ENCODE measurements at places on chromosomes 5 and 9.

GRCh38 chr9:80964914-80965313, 724.4 kb downstream of the TLE1 start:
- no peak for DNase-seq

- DNase-seq = peak; percentile 64
These were observed 616 bp downstream of the RNF130 start for GRCh38 chr5:180070756-180071530.

DNA sequence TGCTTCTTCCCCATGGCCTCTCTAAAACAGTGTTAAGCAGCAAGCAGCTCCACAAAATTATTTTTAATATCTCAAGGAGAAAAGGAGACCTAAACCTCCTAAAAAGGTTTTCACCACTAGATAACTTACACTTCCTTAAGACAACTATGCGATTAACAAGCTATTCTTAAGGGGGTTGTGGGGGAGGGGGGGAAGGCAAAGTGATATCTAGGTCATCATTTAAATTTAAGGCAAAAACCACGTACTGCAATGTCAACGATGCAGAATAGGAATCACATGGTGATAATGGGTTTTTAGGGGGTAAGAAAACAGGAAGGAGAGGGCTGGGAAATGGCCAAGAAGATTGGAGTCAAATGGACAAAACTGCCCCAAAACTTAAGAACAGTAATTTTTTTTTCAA, 32.6 kb downstream of the CSNK1A1 start:
- no peak for DNase-seq

DNA sequence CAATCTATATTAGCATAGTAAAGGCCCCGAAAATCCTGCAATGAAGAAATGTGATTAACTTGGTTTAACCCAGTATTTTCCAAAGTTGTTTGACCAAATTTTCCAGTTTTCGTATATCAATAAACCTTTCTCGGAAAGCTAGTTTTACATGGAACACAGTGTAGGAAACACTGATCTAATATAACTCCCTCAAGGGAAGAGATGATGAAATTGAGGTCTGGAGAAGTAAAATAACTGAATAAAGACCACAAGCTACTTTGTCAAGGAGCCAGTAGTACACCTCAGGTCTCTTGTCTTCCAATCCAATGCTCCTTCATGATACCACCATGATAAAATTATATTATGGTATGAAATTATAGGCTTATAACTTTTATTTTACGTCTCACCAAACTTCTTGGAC, 118.1 kb upstream of the TARS1 start:
- no peak for DNase-seq

- no peak for DNase-seq
These were observed 594.1 kb upstream of the FTMT start for GRCh38 chr5:121257621-121258020.

- DNase-seq = no peak
These were observed 593.0 kb downstream of the ACTL7B start for GRCh38 chr9:108262836-108263235.

DNA sequence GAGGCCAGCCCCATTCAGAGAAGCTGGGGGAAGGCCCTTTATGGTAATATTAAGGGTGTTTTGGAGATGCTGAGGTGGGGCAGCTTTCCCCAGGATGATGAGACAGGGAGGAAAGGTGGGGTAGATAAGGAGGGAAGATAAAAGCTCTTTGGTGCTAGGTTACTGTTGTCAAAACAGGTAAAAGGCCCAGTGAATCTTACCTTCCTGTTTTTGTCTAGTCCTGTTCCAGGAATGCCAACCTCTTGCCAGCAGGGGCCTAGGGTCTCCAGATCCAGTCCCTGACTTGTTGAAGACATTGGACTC, 797 bp upstream of the CCL27 start:
- no peak for DNase-seq

- no peak for DNase-seq
These were observed 7.1 kb downstream of the GLIS3 start for GRCh38 chr9:4292781-4293180.

DNA sequence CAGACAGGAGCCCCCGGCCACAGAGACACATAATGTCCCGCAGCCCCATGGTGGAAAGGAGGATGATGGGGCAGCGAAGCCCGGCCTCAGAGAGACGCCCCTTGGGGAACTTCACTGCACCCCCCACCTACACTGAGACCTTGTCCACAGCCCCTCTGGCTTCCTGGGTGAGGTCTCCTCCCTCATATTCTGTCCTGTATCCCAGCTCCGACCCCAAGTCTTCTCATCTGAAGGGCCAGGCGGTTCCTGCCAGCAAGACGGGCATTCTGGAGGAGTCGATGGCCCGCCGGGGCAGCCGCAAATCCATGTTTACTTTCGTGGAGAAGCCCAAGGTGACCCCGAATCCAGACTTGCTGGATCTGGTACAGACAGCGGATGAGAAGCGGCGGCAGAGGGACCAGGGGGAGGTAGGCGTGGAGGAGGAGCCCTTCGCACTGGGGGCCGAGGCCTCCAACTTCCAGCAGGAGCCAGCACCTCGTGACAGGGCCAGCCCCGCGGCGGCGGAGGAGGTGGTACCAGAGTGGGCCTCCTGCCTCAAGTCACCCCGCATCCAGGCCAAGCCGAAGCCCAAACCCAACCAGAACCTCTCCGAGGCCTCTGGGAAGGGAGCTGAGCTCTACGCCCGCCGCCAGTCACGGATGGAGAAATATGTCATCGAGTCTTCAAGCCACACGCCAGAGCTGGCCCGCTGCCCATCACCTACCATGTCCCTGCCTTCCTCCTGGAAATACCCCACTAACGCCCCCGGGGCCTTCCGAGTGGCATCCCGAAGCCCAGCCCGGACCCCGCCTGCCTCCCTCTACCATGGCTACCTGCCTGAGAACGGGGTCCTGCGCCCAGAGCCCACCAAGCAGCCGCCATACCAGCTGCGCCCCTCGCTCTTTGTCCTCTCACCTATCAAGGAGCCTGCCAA, 8.9 kb downstream of the SYNPO start:
- DNase-seq = no peak

- peak; percentile 42 for DNase-seq
These were observed 52.6 kb upstream of the KLF9 start for GRCh38 chr9:70466976-70467561.

DNA sequence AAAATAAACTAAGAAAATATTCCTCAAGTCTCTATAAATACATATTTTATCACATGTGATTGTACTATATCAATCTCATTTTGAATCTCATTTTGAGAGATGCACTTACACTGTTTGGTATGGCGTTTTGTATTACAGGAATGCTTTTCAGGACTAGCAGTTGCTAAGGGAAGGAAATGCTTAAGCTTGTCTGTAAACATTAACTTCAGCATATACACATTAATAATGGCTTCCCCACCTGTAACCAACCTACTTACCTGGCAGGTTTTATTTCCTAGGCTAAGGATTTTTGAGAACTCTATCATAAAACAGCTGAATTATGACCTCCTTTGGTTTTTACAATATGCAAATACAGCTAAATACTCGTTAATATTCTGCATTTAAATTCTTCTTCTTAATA, 141.0 kb upstream of the GRHPR start:
- no peak for DNase-seq

GRCh38 chr5:159907689-159908590, 8.3 kb upstream of the ADRA1B start:
- DNase-seq = no peak

- DNase-seq = no peak
These were observed 66.1 kb upstream of the SPTLC1 start for GRCh38 chr9:92181296-92181695.

GRCh38 chr9:3708751-3709150, 182.9 kb upstream of the RFX3 start:
- no peak for DNase-seq

DNA sequence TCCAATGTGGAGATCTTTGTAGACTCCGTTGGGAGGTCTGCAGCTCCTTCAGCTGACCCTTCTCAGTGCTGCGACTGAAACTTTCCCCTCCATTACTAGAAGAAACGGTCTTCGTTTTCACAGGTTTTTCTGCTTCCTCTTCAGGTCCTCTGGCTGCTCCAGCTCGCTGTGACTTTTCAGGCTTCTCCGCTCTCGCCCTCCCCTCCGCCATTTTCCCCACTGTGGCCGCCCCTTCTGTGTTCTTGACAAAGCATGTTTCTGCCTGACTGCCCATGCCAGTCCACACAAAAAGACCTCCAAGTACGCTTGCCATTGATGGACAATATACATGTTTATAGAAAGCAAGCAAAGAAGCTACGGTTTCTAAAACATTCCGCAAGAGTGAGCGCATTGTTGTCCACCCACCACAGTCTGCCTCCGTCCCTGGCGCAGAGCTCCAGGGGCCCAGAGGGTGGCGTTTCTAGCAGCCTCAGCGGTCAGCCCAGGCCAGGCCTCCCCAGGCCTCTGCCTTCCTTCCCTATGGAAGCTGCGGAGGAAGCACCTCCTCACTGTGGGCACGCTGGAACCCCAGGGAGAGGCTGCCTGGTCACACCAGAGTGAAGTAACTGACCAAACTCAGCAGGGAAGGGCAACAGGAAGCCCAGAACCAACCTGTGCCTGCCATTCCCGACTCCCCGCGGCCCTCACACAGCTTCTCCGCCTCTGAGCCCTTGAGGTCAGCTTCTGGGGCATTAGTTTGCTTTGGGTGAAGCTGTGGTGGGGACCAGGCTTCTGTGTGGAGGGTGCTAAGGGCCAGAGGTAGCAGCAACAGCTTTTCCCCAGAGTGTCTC, 19.9 kb upstream of the S1PR3 start:
- no peak for DNase-seq

DNA sequence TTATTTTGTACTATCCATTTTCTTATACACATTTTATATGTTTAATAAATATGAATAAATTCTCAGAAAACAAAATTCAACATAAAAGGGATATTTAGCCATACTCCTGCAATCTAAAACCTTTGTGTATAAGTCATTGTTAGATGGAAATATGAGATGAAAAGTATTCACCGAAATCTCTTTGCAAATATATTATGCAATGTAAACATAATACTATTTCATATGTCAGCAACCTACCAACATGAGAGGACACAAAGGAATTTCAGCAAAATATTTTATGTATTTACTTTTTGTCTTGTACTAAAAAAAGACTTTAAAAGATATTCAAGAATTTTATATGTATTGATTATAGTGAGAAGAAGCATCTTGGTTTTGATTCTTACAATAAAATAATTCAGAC, 1623.4 kb downstream of the EFNA5 start:
- no peak for DNase-seq

DNA sequence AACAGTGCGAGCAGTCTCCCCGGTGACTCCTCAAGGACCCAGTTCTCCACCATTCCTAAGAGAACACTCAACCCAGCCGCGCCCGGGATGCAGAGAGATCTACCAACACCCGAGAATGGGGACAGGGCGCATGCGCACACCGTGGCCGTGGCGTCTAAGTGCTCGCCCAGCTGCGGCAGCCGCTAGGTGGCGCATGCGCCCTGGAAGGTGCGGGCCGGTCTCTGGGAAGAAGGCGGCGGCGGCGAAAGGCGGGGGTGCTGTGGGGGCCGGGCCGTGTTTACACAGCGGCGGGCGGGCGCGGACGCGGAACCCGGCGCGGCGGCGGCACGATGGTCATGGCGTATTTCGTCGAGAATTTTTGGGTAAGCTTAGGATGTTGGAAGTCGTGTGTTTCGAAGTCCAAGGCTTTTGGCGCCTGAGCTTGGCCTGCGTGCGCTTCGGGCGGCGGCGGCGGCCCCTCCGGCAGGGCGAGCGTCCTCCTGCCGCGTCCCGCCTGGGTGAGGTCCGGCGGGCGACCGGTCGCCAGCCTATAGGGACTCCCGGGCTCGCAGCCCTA, at the start of gene FCHO2:
Gene FCHO2 (plus strand): TSS at position 274 of the 556 bp plus-strand sequence. CDS start 56 bp downstream, at position 330.
- DNase-seq = peak; percentile 97

DNA sequence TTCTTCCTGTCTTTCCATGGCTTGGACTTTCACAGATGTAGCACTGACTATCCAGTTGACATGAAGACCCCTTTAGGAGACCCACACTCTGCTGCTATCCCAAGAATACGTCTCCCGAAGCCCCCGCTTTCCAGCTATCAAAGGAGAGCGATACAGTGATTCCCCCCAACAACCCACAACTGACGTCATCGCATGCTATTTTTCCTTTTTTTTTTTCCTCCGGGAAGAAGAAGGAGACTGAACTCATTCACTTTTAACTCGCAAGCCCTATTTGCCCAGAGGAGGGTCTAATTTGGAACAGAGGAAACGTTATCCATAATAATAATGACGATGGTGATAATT, 2.1 kb downstream of the PAPPA start:
- DNase-seq = no peak

- no peak for DNase-seq
These were observed 549.0 kb upstream of the ZNF608 start for GRCh38 chr5:125295405-125295872.
